ENCODE measurements at places on chromosomes 1 and 21.

DNA sequence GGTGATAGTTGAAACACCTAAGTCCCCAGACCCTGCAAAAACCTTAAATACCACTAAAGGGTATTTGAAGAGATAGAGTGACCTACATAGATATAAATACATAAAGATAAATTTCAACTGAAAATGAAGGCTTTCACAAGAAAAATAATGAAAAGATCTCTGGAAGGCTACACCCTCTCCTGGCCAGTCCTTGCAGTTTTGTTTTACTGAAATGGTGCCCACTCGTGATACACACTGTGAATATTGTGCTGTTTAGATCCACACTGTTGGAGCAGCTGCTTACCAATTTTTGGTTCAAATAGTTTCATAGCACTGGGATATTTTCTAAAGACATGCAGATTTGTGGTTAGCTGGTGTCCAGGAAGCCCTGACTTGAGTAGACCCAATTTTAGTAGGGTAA is 31.5 kb upstream of the RNF187 start:
- no peak for DNase-seq

DNA sequence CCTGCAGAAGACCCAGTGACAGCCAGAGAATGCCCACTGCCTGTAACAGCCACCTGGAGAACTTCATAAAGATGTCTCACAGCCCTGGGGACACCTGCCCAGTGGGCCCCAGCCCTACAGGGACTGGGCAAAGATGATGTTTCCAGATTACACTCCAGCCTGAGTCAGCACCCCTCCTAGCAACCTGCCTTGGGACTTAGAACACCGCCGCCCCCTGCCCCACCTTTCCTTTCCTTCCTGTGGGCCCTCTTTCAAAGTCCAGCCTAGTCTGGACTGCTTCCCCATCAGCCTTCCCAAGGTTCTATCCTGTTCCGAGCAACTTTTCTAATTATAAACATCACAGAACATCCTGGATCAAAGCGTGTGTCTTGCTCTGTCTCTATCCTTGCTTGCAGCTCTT is 14.7 kb upstream of the PINK1 start:
- DNase-seq: no peak

- no peak for DNase-seq
Observed at GRCh38 chr1:40317394-40318074, 448 bp upstream of the COL9A2 start.

DNA sequence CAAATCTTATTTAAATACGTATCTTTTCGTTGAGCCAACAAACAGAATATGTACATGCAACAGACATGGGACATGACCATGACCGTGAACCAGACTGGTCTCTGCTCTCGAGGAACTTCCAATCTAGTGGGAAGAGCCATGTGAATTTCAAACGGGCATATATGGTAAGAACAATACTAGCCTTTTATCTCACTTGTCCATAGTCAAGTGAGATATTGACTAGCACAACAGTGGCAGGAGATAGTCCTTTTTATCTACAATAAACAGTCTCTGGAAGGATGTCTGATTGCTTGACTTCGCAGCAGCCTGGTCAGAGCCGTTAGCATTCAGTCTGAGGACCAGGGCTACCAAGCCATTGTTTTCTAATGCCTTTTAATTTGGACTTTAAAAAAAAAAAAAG is 12.6 kb upstream of the PLA2G2C start:
- DNase-seq: no peak

DNA sequence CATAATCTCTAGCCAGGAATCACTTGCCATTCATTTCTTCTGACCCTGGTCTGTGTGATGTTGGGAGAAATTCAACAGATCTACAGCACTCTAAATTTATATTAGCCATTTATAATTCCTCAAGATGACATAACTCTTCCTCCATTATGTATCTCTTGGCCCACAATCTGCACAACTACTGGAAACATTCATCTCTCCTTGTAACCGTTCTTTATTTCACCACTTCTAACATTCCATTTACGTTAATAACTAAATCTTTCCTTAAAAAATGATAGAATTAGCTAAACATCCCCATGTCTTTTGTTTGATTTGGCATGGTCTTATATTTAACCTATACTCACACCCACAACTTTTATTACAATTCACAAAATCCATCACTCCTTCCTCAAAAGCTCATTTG is 166.0 kb downstream of the COL11A1 start:
- DNase-seq: no peak

DNA sequence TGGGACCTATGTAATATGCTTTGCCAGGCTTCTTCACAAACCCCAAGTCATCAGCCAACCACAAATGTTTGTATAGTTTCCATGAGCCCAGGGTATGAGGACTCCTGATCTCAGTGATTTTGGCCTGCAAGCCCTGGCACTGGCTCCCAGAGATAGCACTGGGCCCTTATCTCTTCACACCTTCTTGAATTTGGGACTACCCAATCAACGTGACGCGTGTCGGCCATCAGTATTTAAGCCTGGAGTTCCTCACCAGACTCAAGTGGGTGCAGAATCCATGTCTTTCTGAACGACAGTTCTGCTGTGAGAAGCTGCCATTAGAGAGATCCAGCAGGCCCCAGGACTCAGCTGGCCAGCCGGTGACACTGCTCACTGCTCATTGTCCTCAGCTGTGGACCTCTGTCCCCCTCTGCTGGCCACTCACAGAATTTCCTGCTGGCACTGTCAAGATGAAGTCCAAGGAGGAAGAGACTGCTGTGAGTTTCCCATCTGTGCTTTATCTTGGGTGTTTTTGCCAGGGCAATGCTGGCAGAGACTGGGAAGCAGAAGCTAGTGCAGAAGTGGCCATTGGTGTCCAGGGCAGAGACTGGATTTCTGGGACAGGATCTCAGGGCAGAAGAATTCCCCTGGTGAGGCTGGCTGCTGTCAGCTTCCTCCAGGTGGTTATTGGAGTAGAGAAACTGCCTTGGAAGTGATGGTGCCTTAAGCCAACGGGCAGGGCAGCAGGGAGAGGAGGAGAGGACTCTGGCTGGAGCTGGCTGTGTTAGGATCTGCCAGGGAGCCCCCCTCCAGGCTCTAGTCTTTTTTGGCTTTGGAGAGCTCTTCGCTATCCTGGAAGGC is 28.4 kb downstream of the TMCC2 start:
- peak; percentile 72 for DNase-seq

- DNase-seq: no peak
Observed at GRCh38 chr1:215637041-215637573, 70.0 kb downstream of the KCTD3 start.

- no peak for DNase-seq
Observed at GRCh38 chr1:34361781-34362357, 185.2 kb downstream of the C1orf94 start.

DNA sequence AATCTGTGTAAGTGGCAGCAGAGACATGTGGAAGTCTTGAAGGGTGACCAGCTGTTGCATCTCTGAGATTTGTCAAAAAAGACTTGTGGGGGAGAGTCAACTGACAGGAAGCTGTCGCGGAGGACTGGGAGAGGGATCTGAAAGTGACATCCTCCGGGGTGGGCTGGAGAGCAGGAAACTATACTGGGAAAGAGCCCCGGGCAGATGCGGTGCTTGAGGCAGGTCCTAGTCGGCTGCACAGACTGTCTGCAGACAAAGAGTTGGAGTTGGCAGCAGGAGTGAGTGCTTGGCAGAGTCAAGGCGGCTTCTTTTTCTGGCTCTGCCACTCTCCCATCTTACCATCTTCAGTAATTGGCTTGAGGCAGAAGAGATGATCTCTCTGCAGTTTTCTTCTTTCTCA is 294.0 kb upstream of the C1orf87 start:
- DNase-seq: no peak

- no peak for DNase-seq
Observed at GRCh38 chr1:99407018-99407417, 142.7 kb downstream of the PLPPR4 start.

GRCh38 chr1:152752225-152752624 is 5.6 kb upstream of the KPRP start:
- no peak for DNase-seq

DNA sequence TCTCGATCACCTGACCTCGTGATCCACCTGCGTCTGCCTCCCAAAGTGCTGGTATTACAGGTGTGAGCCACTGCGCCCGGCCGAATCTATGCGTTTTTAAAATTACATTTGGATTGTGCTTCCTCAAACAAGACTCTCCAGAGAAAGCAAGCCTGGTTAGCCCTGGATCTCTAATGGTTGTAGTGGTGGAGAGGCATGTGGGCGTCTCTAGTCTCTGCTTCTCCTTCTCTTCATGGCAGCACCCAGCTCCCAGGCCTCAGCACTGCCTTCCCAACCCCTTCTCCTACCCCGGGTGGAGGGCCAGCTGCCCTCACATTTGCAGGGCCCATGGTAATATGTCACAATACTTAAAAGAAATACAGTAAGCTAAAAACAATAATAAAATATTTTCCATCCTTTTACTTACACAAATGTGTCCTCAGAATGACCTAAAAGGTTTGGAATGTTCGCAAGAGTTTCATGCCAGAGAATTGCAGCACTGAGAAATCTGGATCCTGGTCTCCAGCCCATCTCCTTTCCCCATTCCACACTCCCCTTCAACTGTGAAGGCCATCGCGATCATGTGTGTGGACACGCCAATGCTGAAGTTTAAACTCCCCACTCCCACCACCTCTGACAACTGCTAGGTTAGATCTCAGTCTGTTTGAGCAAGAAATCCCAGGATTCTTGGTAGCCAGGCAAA is 7.0 kb downstream of the OR14I1 start:
- DNase-seq: no peak

DNA sequence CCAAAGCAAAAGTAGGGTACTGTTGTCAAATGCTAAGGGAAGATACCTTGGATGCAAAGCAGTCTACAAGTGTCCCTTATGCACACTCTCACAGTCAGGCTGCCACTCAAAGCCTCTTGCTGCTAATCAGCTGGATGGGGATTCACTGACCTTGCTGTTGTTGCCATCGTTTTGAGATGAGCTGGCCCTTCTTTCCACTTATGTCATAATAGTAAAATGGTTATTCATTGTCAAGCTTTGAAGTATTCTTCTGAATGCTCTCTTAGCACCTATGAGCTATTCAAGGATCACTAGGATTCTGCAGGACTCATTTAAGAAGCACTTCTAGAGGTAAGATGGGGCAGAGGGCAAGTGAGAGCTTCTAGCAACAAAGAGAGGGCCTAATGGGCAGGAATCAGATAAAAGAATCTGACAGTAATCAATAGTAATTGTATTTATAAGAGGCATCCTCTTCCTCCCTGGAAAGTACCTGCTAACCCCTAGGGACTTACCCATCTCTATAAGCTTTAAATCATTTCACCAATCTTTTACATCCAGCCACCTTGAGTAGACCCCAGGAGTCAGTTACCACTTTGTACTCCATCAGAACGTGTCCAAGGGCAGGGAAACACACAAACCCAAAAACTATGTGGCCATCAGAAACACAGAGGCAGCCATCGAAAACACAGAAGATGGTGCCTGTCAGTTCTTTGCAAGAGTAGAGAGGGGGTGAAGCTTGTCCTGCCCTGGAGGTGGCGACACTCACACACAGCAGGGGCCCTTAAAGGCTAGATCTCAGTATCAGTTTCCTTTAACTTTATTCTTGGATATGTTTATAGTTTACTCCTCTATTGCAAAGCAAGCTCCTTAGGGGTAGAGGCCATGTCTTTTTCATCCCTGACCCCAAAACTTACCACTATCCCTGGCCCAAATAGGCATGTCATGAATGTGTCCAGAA is 103.7 kb upstream of the NFIA start:
- DNase-seq: no peak

DNA sequence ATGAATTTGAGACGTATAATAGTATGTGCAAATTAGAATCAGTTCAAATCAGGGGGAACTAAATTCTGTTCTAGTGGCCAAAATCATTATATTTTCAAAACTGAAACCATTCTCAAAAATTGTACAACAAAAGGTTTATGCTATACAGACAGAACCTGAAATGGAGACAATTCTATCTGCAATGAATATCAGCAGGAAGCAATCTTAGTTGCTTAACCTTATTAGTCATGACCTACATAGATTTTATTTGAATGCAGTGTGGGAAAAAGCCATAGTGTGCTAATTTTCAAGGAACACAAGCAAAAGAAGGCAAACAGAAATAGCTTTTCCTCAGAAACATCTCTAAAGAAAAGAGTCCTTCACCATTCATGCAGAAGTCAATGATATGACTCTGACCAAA is 6.5 kb downstream of the AK5 start:
- no peak for DNase-seq

Measured in DMS153 (cell line).